ENCODE measurements at places on chromosomes 11 and 22. TPM values are rescaled to one million over a fixed set of nuclear protein-coding genes. Genes with fewer than 3 reads are reported as not detected.
A peak's percentile ranks its signal among the peaks of the same experiment; 100 is the strongest.

The MAP6 gene
- 0.05 TPM for total RNA-seq

The ABCG4 gene
- total RNA-seq, result not detected

The RAG1 gene
- total RNA-seq, result 0.30 TPM

DNA sequence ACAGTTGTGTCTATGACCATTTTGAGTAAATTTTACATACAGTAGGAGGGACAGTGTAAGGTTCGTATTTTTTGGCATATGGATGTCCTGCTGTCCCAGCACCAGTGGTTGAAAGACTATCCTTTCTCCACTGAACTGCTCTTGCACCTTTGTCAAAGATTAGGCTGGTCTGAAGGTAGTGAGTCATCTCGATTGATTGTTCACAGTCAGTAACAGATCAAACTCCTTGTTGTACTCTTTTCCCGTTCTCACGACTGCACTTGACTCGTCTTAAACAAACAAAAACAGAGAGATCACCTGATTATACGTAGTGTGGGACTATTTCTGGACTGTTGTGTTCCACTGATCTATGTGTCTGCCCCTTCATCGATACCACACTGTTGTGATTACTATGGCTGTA, 77.1 kb downstream of the DGCR2 start:
- H3K27ac ChIP-seq, result no peak overlapping the region
- no peaks in the 10 kb centered on the region for H3K27me3 ChIP-seq
- peaks cover under 1% of the 10 kb centered on the region for H3K4me1 ChIP-seq
- DNase-seq, result no peak
- H3K36me3 ChIP-seq, result peaks cover 29% of the 10 kb centered on the region

DNA sequence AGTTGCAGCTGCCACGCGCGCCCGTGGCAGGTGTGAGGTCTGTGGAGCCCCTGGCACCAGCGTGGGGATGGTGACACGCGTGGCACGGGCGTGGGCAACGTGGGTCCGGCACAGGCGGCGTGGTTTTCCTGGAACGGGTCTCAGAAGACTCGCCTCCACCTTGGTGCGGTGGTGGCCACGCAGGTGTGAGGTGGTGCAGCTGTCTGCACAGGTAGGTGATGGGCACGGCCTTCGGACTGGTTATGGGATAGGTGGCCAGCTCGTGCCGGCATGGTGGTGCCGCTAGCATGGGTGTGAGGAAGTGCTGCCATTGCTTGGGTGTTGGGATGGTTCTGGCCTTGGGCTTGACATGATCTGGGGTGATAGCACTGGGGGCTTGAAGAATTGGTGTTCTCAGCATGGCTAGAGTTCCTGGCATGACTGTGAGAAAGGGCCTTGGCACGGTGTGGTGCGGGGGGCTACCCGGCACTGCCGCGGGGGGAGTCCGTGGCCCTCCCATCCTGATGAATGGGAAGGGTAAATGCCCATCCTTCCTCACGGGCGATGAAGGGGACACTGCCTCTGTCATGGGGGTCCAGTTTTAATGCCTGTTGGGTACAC, 531 bp downstream of the DAGLA start:
- H3K36me3 ChIP-seq, result no peaks in the 10 kb centered on the region
- no peak overlapping the region for H3K27ac ChIP-seq
- DNase-seq, result no peak
- peaks cover 4% of the 10 kb centered on the region for H3K4me1 ChIP-seq
- H3K4me3 ChIP-seq, result peak overlapping the region; percentile 61
